LNCaP clone FGC (cell line): ENCODE measurements at places on chromosomes 13 and 19.
A peak's percentile ranks its signal among the peaks of the same experiment; 100 is the strongest.

GRCh38 chr13:75440100-75440499, 41.9 kb downstream of the TBC1D4 start:
- DNase-seq, result no peak

DNA sequence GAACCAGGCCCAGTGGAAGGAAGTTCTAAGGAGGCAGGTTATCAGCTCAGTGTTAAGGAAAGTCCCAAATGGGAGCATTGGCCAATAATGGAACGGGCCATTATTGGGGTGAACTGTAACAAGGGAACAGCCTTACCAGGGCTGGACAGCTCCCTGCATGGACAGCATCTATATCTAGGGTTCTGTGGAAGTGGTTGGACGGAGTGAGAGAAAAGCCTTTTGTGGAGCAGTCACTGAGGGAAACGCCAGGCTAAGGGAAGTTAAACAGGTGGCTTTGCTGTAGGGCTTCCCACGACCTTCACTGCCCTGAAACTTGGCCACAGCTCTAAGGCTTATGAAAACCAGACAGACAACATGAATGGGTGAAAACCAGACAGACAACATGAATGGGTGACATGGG, 17.0 kb downstream of the POU2F2 start:
- no peak for DNase-seq

DNA sequence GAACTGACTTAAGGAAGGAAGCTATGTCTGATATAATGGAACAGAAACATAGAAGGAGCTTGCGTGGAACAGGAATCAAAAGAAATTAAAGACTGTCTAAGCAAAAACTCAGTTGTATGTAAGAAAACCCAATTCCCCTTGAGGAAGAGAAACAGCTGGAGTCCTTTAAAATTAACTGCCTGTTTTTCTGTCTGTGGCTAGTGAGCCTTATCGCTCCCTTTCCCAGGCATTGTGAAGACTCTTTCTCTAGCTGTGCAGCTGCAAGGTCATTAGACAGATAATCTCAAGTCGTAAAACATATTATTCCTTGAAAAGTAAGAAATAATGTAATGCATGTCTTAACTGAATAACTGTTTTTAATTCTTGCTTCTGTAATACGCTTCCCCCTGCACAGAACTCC, 39.7 kb upstream of the IGSF23 start:
- DNase-seq, result no peak

- DNase-seq, result no peak
These were observed 358 bp downstream of the C19orf33 start for GRCh38 chr19:38304352-38304865.

- no peak for DNase-seq
These were observed 3.8 kb downstream of the UBL3 start for GRCh38 chr13:29846475-29847256.

DNA sequence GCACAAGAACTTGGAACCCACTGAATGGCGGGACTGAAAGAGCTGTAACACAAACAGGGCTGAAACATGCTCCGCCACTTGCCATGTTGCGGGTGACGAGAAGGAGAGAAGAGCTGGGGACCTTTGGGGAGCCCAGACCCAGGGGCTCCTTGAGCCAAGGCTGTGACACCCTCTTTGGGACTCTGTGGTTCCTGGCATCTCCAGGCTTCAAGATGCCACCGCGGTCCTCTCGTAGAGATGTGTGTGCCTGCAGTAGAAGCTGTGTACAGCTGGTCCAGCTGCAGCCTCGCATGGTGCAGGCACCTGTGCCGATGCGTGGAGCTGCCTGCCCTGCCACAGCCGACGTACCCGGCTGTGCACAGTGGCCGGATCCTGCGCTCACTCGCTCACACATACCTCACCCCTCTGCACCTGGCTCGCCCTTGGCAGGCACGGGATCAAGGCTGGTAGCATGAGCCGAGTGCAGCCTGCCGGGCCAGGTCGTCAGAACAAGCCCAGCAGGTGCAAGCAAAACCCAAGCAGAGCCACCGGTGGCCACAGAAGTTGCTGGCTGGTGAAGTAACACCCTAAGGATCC, 1385.8 kb downstream of the PCDH9 start:
- no peak for DNase-seq

DNA sequence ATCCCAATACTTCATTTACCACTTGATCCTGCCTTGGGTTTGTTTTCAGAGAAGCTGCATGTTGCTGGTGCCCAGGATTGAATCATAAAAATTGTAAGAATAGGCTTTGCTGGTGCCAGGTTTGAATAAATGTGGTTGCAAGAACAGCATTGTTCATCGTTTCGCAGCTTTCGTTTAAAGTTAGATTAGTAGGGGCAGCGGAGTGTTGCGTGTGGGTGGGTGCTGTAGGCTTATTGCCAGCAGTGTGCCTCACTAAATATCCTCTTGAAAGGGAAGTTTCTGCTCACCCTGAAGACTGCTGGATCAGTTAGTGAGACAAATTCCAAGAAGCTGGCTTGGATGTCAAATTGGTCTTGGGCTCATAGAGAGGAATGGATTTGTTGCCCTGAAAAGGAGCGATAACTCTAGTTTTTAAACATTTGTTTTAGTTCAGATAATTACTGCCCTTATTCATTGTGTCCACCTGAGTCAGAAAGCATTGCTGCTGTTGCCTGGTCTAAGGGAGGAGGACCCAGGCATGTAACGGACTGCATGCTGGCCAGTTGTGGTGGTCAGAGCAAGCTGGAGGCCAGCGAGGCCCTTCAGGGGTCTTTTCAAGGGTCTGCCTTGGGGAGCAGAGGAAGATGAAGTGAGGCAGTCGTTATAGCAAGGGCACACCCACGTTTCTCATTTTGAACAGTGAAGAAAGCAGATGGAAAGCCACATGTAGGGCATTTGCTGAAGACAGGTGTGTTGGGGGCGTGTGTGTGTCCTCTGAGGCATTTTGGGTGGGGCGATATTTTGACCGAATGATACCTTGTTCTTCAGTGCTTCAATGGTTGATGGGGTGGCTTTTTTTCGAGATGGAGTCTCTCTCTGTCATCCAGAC, 8.5 kb downstream of the ILF3 start:
- no peak for DNase-seq

DNA sequence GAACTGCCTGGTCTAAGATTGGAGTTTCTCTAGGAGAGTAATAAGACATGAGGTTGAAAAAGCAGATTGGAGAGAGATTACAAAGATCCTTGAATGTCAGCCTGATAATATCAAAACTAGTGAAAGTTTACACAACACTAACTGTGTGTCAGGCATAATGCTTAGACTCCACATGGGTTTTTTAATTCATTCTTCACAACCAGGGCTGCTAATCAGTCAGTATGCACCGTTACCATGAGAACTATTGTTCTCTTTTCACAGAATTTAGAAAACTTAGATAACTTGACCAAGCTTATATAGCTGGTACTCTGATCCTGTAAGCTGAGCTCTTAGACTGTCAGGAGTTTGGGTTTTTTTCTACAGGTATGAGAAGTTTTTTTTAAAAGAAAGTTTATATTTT, 46.6 kb upstream of the TSC22D1 start:
- no peak for DNase-seq

DNA sequence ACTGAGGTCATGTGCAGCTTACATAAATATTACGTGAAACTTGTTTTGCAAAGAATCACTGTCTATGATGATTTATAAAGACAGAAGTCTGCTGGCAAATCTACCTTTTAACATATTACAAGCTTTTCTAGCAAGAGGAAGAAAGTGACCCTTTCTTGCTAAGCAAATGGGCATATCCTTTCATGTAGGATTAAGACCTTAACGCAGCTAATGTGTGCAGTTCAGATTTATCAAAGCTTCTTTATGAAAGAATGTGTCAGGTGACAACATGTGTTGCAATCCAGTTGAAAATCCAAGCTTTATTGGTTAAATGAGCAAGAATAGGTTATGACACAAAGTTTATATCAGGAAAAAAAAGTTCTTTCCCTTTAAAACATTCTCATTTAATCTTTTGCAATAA, 115.6 kb upstream of the NBEA start:
- no peak for DNase-seq

DNA sequence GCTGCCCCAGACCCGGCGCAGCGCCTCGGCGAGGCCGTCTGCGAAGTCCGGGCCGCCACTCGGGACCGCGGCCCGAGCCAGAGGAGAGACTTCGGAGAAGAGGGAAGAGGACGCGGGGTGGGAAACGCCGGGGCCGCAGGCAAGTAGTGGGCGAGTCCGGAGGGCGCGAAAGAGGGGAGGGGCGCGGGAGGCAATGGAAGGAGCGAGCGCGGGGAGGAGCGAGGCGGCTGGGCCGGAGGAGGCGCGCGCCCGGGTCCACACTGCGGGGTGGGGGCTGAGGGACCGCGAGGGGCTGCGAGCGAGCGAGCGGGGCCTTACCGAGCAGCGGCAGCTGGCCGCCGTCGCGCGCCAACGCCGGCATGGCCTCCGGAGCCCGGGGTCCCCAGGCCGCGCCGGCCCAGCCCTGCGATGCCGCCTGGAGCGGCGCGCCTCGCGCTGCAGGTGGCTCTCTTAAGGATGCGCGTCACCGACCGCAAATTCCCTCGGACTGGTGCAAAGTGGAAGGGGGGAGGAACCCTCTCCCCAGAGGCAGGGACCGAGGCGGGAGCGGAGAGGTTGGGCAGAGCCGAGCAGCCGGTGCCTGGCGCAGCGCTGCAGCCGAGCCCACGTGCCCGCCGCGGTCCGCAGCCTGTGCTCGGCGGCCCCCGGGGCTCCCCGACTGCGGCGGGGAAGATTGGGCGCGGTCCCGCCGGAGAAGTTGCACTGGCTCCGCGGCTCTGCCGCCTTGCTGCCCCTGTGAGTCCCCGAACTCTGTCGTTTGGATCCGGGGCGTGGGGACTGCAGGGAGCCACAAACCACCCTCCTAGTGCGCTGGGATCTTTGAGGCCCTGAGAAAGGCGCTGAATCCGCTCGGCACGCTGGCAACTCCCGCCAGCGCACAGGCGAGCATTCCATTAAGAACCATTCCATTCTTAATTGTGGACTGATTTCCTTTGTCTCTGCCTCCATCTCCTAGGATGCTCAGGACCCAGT, at the start of gene FLT3:
Gene FLT3, minus strand, starts transcription at position 427 of the 972 bp plus-strand sequence. Its CDS starts 66 bp downstream, at position 361.
- DNase-seq, result no peak

- DNase-seq, result no peak
These were observed 392.1 kb downstream of the EFNB2 start for GRCh38 chr13:106143392-106143791.

- no peak for DNase-seq
These were observed 2.0 kb upstream of the EBPL start for GRCh38 chr13:49693191-49693733.

- no peak for DNase-seq
These were observed 18.5 kb upstream of the RNF17 start for GRCh38 chr13:24745516-24745860.

DNA sequence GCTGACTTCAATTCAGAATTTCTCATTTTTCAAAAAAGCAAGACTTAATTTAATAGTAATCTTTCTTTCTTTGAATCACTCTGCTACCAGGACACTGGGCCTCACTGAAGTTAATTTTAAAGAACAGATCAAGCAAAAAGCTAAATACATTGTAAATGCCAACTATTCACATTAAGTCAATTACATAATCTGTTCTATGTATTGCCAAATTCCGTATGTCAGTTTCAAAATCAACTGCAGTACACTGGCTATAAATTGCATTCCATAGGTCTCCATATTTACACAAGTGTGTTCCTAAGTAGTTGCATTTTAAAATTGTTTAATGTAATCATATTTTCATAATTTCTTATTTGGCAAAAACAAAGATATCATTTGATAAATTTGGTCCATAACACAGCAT, 10.1 kb downstream of the FOXO1 start:
- DNase-seq, result no peak

DNA sequence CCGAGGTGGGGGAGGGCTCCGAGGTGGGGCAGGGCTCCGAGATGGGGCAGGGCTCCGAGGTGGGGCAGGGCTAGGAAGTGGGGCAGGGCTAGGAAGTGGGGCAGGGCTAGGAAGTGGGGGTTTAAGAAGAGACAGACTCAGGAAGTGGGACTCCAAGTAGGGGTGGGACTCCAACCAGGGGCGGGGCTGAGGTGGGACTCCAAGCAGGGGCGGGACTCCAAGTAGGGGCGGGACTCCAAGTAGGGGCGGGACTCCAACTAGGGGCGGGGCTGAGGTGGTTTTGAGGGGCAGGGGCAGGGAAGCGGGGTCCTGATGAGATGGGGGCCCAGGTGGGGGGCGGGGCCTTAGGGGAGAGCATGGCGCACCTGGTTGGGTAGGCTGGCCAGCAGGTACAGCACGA, 13.6 kb downstream of the CFD start:
- DNase-seq, result peak; percentile 33

- no peak for DNase-seq
These were observed 13.2 kb downstream of the GADD45B start for GRCh38 chr19:2488942-2489731.

DNA sequence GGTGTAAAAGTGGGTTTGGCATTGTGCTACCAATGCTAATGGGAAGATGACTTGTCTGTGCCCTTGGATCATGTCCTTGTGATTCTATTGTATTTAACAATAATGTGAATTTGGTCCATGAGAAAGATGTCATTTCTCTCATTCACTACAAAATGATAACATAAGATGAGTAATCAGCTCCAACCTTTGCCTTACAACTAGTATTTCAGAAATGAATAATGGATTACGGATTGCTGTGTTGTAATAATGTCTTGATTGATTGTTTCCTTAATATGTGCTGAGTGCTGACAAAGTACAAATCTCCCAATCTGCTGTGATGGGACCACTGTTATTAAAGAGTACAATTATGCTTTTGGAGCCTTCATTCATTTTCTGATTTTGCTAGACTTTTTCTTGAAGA, 375.0 kb downstream of the PCDH9 start:
- no peak for DNase-seq

DNA sequence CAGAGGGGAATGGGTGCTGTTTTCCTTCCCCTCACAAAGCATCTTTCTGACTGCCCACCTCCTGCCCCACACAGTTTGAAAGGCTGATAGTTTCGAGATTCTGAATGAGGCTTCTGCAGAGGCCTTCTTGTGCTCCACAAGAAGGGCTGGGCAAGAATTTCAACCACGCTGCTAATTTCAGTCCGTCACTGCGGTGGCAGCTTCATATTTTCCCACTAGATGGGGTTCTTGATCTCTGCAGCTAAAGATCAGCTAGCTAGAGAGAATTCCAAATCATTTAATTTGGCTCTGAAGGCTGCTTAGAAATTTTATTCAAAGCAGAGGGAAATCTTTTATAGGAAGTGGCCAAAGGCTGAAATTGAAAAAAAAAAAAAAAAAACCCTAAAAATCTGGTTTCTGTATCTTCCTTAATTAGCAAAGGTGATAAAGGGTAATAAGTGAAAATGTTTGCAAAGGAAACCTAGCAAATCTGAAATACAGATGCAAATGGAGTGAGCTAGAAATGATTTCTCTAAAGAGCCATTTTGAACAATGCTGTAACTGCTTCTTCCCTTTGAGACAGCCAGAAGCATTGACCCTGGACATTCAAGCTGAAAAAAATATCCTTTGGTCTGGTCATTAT, 38.0 kb upstream of the C13orf42 start:
- peak; percentile 25 for DNase-seq

DNA sequence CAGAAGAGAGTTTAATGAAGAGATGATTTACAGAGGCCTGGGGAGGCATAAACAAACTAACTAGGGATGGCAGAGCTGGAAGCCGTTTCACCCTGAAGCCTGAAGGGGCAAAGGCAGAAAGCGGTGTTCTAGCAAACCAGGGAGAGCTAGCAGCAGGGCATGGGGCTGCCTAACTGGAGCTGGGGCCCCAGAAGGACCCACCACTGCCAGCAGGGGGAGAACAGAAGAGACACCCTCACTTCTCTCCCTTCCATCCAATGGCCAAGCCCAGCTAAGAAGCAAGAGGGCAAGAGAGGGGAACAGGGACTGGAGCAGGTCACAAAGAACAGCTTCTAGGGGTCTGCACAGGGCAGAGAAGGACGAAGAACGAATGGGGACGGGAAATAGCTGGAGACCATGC, 195.5 kb downstream of the KATNAL1 start:
- DNase-seq, result no peak
